ENCODE measurements at places on chromosomes 5 and 9.

- DNase-seq = no peak
Observed at GRCh38 chr5:177372910-177373309, 11.3 kb upstream of the SLC34A1 start.

DNA sequence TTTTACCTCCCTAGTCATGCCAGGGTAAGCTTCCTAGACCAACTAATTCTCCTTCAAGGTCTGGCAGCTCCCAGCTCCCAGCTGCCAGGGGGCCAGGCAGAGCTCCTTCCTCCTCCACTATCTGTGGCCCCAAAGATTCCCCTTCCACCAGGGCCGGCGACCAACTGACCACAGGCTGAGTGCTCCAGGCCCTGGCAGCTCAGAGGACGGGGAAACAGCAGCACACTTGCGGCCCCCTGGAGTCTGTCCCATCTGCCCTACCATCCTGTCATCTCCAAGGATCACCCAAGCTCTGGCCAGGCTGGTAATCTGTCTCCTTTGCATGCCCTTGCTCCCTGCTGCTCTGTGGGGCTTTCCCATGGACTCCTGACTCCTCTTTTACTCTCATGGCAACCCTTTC is 31.2 kb upstream of the BASP1 start:
- no peak for DNase-seq

GRCh38 chr9:8261737-8262136 is 462.2 kb upstream of the DMAC1 start:
- DNase-seq = no peak

- no peak for DNase-seq
Observed at GRCh38 chr9:129584136-129584535, 36.8 kb downstream of the C9orf50 start.

DNA sequence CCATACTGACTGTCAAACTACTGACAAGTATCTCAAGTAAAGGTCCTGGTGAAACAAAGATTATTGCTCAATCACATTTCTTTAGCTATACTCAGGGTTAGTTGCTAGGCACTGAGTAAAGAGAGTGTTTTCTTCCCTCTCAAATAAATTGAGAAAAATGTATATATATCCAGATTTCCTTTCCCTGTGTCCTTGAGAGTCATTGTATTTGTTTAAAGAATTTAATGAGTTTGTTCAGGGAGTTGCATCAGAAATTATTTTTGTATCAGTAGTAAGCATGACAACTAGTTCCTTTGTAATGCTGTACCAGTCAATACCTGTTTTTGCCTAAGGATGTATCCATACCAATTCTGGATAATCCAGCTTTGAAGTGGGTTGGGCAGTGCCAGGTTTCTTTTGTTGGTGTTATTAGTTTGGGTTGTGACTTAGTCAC is 3.2 kb upstream of the ANKHD1 start:
- no peak for DNase-seq

DNA sequence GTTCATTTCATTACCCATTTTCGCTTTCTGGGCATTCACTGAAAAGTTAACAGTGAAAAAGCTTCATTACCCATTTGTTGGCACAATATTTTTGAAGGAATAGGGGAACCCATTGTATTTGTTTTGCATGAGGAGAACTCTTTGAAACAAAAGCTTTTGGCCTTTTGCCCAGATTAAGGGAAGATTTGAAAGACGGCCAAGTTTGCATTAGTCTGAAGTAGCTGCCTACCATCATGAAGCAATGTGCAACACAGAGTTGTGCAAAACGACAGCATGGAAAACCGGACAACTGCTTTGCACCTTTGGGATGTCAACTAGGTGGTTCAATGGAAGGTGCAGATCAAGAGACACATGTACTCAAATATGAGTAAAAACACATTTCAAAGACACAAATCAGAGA is 84.9 kb downstream of the TRPM3 start:
- DNase-seq = no peak

- no peak for DNase-seq
Observed at GRCh38 chr9:117231012-117231411, 183.8 kb downstream of the ASTN2 start.

- DNase-seq = no peak
Observed at GRCh38 chr9:89862316-89862715, 257.5 kb downstream of the GADD45G start.

DNA sequence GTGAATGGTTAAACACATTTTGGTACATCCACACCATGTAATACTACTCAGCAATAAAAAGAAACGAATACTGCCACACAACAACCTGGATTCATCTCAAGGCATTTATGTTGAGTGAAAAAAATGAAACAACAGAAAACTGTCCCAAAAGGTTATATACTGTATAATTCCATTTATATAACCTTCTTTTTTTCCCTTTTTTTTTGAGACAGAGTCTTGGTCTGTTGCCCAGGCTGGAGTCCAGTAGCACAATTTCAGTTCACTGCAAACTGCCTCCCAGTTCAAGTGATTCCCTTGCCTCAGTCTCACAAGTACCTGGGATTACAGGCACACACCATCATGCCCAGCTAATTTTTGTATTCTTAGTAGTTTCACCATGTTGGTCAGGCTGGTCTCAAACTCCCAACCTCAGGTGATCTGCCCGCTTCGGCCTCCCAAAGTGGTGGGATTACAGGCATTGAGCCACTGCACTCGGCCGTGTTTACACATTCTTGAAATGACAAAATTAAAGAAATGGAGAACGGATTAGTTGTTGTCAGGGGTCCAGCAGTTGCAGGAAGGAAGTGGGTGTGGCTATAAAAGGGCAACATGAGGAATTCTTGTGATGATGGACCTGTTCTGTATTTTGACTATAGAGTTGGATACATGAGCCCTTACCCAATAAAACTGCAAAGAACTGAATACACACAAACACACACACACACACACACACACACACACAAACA is 17.4 kb downstream of the PPP6C start:
- DNase-seq = no peak

GRCh38 chr5:125412561-125413495 is 666.4 kb upstream of the ZNF608 start:
- no peak for DNase-seq

DNA sequence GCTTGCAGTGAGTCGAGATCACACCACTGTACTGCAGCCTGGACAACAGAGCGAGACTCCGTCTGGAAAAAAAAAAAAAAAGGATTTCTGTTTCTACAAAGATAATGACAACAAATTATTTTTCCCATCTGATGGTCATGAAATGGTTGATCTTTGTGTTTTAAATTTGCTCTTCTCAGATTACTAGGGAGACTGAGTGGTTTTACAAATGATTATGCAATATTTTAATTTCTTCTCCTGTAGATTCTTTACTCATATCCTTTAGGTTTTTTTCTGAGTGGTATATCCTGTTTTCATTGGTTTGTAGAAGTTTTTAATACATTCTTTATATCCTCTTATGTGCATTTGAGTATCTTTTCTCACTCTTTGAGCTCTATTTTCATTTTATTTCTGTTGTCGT is 20.6 kb upstream of the AUH start:
- no peak for DNase-seq

DNA sequence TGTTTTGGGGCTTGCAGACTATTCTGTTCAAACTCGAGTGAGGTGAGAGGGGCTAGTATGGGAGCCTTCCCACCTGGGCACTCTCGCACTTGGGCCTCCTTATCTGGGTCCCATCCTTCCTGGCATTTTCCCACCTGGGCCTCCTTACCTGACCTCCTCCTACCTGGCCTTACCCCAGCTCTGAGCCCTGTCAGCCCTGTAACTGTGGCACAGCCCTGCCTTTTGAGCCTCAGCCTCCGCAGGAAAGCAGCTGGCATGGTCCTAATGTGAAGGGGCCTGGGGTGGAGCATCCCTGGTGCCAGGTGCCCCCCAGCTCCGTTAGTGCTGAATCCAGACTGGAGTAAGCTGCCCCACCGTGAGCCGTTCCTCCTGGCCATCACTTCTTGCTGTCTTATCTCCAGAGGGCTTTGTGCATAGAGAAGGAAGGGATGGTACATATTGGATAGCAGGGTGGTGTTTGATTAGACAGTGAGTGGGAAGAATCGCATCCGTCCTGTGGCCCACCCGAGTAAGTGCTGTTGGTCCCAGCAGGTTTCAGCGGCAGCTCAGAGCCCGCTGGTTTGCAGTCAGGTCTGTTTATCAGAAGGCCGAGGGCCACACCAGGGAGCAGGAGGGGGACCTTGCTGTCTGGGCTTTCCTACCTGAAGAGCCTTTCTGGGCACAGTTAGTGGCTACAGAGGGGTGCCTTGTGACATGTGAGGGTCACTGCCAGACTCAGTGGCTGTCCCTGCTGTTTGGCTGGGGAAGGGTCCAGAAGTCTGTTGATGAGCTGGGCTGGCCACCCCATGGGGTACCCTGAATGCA is 76.5 kb downstream of the WNK2 start:
- no peak for DNase-seq

- no peak for DNase-seq
Observed at GRCh38 chr5:80315244-80315643, 4.6 kb upstream of the SPZ1 start.

DNA sequence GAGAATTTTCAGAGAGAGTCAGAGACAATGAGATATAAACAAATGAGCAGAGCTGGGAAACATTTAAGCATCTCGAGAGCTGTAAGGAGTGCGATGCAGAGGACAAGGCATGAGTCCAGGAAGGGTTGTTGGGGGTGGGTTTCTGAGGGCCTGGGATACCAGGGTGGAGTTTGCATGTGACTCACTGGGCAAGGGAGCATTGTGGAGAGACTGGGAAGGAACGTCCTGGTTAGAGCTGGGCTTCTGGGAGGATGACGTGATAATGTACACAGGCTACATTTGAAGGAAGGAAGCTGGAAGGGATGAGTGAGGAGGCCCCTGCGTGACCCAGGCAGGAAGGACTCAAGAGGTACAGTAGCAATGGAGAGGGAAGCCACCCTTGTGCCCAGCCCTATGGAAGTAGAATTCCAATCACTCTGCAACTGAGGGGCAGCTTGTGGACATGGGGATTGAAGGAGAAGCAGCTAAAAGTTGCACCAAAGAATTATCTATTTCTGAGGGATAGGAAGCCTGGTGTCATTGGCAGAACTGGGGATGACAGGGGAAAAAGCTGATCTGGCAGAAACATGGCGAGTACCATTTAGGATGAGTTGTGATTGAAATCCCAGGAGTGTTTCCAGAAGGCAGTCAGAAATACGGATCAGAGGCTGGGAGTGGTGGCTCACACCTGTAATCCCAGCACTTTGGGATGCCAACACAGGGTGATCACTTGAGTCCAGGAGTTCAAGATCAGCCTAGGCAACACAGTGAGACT is 59.3 kb upstream of the AFAP1L1 start:
- DNase-seq = no peak

GRCh38 chr5:95605786-95606185 is 14.1 kb upstream of the GPR150 start:
- DNase-seq = no peak

Measured in activated CD8-positive, alpha-beta memory T cell treated with anti-CD3 and anti-CD28 coated beads for 1 hour (primary cell).